ENCODE measurements at places on chromosomes 3 and 15.

DNA sequence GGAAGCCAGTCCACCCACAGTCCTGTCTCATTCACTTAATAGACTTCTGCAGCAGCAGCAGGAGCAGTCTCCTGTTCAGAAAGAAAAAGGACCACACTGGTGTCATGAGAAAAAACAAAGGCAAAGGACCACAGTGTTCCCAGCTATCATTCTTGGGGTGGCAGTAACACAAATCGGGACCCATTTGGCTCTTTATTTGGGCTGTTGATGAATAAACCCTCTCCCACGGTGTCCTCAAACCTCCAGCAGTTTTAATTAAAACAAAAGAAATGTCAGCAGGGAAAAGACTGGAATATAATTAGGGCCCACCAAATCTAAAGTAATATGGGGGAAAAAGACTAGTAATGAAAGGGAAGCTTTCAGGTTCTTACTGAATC is 210.5 kb upstream of the SLC2A2 start:
- DNase-seq, result no peak

DNA sequence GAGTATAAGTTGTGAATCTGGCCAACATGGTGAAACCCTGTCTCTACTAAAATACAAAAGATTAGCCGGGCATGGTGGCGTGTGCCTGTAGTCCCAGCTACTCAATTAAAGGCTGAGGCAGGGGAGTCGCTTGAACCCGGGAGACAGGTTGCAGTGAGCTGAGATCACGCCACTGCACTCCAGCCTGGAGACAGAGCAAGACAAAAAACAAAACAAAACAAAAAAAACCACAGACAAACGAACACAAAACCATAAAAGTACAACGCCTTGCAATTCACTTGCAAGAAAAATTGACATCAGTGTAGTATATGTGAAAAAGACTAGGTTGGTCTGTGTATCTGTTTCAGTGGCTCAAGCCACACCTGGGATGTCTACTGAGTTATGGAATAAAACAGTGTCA is 29.9 kb upstream of the CCDC80 start:
- no peak for DNase-seq

DNA sequence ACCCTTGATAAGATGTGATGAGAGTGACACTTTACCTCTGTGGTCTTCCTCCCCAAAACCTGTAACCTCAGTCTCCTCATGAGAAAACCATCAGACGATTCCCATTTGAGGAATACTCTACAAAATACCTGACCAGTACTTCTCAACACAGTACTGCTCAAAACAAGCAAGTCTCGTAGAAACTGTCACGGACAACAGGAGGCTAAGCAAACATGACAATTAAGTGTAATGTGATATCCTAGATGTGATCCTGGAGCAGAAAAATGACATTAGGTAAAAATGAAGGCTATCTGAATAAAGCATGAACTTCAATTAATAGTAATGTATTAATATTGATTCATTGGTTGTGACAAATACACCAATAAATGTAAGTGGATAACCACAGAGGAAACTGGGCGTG is 113.6 kb downstream of the CACNA2D3 start:
- no peak for DNase-seq

DNA sequence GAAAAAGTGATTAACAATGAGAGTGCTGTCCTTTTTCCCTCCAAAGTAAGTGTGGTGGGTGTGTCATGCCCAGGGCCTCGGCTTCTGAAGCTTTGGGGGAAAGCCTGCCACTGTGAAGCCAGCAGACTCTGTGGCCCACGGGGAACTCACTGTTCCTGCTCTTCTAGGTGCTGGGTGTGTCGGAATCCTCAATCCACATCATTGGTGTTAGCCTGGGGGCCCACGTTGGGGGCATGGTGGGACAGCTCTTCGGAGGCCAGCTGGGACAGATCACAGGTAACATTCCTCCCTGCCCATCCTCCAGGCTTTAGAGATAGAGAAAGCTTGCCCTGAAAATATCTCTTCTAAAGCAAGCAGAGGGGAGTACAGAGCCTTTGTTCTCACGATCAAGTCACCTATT is 11.6 kb downstream of the PLA1A start:
- DNase-seq, result no peak

DNA sequence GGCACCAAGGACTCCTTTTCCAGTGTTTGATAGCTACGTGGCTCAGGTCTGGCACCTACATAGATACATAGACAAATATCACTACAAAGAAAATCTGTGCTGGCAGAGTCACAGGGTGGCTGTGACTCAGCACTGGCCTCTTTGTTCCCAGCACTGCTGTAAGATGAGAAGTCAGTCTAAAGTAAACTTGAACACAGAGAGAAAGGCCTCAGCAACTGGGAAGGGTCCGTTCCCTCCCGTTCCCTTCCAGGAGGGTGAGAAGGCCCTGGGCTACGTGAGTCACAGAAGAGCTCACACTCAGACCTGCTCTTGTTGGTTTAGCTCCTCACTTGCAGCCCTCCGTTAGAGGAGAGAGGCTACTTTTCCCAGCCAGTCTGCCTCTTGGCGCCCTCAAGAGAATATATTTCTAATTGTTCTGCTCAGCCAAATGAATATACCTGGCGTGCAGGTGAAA is 23.1 kb downstream of the ANXA2 start:
- no peak for DNase-seq

DNA sequence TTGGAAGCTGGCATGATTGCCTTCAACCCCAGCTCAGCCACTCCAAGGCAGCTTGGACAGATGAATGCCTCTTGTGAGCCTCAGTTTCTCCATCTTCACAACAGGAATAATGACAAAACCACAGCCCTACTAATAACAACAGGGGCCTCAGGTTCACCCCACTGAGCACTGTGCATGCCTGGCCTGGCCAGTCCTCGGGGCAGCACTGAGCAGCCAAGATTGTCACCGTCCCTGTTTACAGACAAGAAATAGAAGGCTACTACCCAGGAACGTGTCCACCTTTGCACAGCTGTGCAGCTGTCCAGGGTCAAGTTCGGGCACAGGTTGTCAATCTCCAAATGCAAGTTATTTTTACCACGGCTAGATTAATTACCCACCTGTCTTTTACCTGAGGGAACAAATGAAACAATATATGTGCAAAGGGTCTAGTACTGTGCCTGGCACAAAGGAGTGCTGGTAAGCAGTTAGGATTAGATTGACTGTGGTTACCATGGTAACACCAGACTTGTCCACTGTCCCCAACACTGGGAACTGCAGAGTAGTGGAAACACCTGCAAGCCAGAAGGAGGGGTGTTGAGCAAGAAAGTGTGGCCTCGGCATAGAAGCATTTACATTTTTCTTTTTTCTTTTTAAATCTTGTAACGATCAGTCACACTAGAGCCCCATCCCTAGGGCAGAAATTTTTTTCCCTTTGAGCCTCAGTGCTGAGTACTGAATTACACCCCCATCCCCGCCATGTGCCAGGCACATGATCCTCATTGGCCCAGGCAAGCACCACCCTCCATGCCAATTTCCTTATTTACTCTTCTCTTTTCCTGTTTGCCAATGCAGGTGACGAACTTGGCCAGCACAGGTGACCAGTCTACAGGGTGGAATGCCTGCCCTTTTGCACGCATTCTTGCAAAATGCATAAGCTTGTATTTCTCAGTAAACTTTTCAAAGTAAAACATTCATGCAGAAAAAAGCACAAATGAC is 66.3 kb upstream of the SLC6A6 start:
- no peak for DNase-seq

All from retina (tissue), 1 donor.